Purkinje cell (primary cell): ENCODE measurements at places on chromosomes 13 and 19. TPM values are rescaled to one million over a fixed set of nuclear protein-coding genes. Genes with fewer than 3 reads are reported as not detected.

OBI1 gene
- 13.0 and 15.7 TPM in 2 replicates for polyA plus RNA-seq

CAPS gene
- polyA plus RNA-seq = 0.13 TPM in 1 of 2 replicates, not detected in the other

C5AR1 gene
- 0.13 TPM in 1 of 2 replicates, not detected in the other for polyA plus RNA-seq

MIER2 gene
- polyA plus RNA-seq = 0.18 and 3.4 TPM in 2 replicates

EDDM13 gene
- polyA plus RNA-seq = not detected in 2 replicates

FGF22 gene
- polyA plus RNA-seq = 0.26 TPM in 1 of 2 replicates, not detected in the other

TPM4 gene
- polyA plus RNA-seq = 19.5 and 26.0 TPM in 2 replicates

TMEM59L gene
- polyA plus RNA-seq = 56.5 and 77.2 TPM in 2 replicates

DAND5 gene
- polyA plus RNA-seq = not detected in 2 replicates

KLK8 gene
- polyA plus RNA-seq = 194 and 292 TPM in 2 replicates

WTIP gene
- not detected in 2 replicates for polyA plus RNA-seq

FUT6 gene
- polyA plus RNA-seq = not detected in 2 replicates

APOE gene
- 6.2 and 10.7 TPM in 2 replicates for polyA plus RNA-seq

PCSK4 gene
- not detected in 2 replicates for polyA plus RNA-seq

CCDC159 gene
- 0.47 and 2.0 TPM in 2 replicates for polyA plus RNA-seq

C1QTNF9 gene
- polyA plus RNA-seq = 0.55 TPM in 1 of 2 replicates, not detected in the other

FLT3 gene
- polyA plus RNA-seq = not detected in 2 replicates

EDNRB gene
- 15.4 and 21.0 TPM in 2 replicates for polyA plus RNA-seq

SLC8A2 gene
- 0.24 and 3.9 TPM in 2 replicates for polyA plus RNA-seq

FLT1 gene
- polyA plus RNA-seq = 1.9 and 2.2 TPM in 2 replicates

PRR22 gene
- polyA plus RNA-seq = not detected in 2 replicates

KANK3 gene
- not detected in 2 replicates for polyA plus RNA-seq

IZUMO2 gene
- 1.0 TPM in 1 of 2 replicates, not detected in the other for polyA plus RNA-seq

CGB5 gene
- polyA plus RNA-seq = not detected in 2 replicates
